ENCODE measurements at places on chromosomes 4 and X.
A peak's percentile ranks its signal among the peaks of the same experiment; 100 is the strongest.

DNA sequence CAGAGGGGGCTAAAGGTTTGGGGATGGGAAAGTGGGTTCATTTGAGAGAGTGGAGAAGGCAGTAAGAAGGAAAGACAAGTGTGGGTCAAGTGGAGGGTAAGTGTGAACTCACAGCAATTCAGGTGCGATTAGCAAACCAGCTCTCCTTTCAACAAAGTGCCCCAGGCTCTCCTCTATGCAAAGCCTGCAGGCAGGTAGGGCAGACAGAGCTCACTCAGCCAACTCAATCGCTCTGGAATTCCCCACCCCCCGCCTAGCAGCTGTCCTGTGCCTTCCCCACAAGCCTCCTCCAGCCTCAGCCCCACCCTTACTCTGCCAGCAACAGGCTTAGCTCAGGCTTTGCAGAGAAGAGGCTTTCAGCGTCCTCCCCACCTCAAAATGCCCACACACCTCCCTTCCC lies 14.8 kb upstream of the MAMLD1 start:
- DNase-seq, result no peak

DNA sequence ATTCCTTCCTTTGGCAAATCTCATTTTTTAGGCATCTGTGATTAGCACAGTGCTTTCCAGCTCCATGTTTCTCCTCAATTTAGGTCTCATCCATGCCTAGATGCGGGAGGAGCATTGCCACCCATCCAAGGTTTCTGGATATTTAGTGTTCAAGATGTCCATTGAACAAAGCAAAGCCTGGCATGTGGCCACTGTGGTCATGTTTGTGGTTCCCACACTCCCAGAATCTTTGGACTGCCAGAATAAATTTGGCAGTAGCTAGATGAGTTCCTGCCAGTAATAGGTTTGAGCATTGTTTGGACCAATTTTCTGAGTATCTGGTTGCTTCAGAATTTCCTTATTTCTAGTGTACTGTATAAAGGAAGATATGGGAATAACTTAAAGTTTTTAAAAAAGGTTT lies 1124.1 kb downstream of the ADGRL3 start:
- DNase-seq, result no peak

DNA sequence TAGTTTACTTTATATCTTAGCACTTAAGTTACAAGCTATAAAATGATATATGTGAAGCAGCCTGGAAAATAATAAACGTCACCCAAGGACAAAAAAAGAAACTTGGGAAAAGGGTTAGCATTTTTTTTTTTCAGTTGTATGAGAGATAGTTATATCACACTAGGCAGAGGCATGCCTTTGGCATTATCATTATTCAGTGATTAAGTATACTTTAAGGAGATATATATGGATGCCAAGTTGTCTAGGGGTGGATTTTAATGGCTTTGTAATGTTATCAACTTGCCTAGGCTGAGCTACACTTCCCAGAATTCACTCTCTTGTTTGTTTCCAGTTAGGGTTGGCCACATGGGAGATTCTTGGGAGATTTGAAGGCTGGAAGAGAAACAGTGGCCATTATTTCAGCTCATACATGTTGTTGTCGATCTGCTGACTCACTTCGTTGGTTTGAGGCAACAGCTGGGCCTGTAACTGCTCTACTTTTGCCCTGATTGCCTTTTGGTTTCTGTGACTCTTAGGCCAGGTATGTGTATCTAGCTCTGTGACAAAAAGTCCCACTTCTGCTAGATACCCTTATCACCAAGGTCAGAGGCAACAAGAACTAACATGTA lies 11.5 kb upstream of the SRPX start:
- no peak for DNase-seq

DNA sequence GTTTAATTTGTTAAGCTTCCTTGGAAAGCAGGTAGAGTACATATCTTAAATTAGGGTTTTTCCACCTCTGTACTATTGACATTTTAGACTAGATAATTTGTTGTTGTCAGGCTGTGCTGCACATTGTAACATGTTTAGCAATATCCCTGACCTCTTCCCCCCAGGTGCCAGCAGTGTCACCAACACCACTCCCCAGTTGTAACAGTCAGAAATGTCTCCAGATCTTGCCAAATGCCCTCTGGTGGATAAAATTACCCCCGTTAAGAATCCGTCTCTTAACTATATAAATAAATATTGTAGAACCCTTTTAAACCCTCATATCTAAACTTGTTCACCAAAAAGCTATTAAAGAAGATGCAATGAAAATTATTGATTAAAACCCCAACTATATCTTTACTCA lies 161.5 kb downstream of the ARHGAP6 start:
- no peak for DNase-seq

- DNase-seq, result no peak
These were observed 23.0 kb upstream of the DHX15 start for GRCh38 chr4:24607334-24607733.

- DNase-seq, result no peak
These were observed 317.0 kb upstream of the ANXA10 start for GRCh38 chr4:167775375-167775774.

- peak; percentile 14 for DNase-seq
These were observed 168.6 kb downstream of the PTTG2 start for GRCh38 chr4:38128478-38129459.

GRCh38 chrX:40272141-40272540 lies 174.4 kb upstream of the BCOR start:
- DNase-seq, result no peak

DNA sequence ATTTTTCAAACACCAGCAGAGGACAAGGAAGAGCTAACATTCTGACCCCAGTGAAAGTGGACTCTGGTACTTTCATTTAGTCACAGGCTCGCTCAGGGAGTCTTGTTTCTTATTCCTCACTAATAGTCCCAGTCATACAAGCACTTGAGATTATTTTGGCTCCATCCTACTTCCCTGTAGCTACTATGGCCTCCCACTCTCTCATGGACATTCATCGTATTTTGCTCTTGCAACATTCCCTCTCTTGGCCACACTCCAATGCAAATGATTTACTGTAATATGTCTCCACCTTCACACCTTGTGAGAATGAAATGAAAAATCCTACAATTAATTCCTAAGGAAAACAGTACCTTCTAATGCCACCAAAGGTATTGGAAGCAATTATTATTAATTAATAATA lies 21.3 kb downstream of the PLRG1 start:
- DNase-seq, result no peak

- DNase-seq, result no peak
These were observed 924 bp upstream of the IRAK1 start for GRCh38 chrX:154020536-154021115.

DNA sequence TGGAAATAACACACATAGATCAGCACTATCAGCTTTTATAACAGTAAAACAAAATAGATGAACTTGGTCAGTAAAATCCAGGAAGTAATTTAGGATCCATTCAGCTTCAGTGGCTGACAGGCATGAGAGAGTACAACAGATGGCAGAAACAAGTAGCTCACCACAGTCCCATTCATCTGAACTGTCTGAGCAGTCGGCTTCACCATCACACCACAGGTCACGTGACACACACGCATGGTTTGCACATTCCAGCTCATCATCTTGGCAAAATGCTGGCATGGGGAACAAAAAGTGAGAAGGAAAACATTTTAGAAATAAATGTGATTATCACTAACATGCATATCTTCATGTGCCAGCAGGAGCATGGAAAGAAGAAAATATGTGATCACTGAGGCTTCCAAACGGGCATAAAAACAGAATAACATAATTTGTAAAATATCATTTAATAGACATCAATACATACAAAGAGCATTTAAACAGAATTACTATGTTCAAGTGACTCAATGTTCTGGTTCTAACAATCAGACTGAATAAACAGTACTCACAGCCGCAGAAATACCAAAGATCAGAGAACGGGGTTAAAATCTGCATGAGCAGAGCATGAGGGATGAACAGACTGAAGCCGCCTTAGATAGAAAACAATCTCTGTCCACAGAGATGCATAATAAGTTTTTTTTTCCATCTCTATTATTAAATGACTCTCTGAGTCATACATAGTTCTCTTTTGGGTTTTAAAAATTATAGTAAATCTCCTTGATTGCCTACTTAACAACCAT lies 158.1 kb downstream of the ATP10D start:
- no peak for DNase-seq

GRCh38 chrX:116198810-116199209 lies 28.3 kb downstream of the AGTR2 start:
- DNase-seq, result no peak

- no peak for DNase-seq
These were observed 30.9 kb upstream of the INTS6L start for GRCh38 chrX:135489542-135489941.

GRCh38 chrX:40105835-40106675 lies 8.3 kb upstream of the BCOR start:
- peak; percentile 49 for DNase-seq

- no peak for DNase-seq
These were observed 128.3 kb downstream of the MAGEE1 start for GRCh38 chrX:76555816-76556215.

DNA sequence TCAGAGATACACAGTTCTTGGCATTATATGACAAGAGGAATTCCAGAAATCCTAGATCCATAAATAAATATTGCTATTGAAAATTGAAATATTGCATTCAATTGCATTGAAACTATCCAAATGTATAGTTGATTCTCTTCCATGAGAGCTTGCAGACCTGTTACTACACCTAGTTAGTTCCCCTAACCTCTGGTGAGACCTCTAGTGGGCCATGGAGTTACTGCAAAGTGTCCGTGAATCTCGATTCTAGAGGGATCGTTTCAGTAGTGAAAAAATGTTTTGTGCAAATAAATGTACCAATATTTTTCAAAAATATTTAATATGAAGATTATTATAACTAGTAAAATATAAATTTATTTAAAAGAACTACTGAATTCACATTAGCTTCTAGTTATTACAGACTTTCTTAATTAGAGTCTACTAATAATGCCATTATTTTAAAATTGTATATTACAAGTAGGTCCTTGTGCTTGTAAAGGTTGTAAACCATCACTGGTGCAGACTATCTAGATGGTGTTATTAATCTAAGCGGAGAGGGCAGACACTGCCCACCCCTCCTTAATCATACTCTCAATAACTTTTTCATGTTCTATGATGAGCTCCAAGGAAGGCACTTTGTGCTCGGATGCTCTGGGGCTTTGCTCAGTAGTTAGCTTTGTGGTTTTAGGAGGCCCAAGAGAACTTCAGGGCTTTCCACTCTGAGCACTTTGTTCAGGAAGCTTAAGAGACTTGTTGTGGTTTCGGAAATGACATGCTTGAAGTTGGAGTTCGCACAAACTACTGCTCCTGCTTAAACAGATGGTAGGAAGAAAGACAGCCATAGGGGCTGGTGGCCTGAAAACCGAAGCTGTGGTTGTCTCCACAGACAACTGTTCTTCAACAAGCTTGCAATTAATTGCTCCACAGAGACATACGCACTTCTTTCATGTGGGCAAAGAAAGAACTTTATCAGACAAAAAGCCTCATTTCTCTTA lies 42.8 kb downstream of the IL21 start:
- peak; percentile 26 for DNase-seq

- no peak for DNase-seq
These were observed 66.5 kb downstream of the SLIT2 start for GRCh38 chr4:20318001-20318908.

- no peak for DNase-seq
These were observed 9.6 kb upstream of the KLF8 start for GRCh38 chrX:56222473-56223000.

DNA sequence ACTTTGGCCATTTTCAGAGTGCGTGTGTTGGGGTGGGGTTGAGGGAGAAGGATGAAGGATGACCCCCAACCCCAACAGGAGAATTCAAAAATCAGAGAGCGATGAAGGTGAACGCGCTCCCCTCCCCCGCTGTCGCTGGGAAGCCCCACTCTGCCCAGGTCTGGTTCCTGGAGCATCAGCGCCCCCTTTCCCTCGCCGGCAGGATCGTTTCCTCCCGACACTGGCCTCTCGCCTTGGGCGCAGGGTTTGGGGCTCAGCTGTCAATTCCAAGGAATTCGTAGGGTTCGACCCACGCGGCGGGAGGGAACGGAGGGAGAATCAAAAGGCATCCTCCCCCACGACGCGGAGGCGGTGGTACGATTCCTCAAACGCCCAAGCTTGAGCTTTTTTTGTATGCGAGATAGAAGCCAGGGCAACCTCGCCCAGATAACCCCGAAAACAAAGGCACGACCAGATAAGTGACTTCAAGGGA lies 1.0 kb upstream of the PDGFRA start:
- no peak for DNase-seq

GRCh38 chrX:150694738-150695410 lies 1.7 kb downstream of the MTMR1 start:
- DNase-seq, result no peak

GRCh38 chrX:7545564-7545963 lies 297.4 kb upstream of the VCX start:
- no peak for DNase-seq

- DNase-seq, result no peak
These were observed 5.1 kb upstream of the GABRQ start for GRCh38 chrX:152632445-152633097.

DNA sequence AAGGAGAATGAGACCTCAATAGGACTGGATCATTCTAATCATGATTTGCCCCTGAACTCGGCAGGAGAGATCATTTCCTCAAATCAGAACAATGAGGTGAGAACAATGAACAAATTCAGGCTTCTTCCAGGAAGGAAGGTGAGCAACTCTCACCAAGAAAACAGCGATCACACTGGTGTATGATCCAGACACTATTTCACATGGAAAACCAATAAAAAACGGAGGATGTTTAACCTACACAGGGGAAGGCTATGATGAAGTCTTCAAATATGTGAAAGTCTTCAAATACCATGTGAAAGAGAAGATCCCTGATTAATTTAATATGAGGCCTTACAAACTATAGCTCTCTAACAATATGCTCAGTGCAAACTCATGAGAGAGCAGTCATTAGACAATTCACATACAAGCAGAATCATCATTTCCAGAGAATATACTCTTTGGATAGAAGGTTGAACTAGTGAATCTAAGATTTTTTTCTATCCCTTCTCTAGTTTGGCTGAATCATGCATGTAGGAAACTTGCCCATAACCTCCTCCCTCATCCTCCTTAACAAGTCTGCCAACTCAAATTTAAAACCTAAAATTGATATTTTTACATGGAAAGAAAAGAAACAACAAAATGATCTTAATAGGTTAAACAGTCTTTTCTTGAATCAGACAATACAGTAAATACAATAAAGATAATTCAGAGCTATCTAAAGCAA lies 122.5 kb downstream of the ADAMTS3 start:
- DNase-seq, result no peak

DNA sequence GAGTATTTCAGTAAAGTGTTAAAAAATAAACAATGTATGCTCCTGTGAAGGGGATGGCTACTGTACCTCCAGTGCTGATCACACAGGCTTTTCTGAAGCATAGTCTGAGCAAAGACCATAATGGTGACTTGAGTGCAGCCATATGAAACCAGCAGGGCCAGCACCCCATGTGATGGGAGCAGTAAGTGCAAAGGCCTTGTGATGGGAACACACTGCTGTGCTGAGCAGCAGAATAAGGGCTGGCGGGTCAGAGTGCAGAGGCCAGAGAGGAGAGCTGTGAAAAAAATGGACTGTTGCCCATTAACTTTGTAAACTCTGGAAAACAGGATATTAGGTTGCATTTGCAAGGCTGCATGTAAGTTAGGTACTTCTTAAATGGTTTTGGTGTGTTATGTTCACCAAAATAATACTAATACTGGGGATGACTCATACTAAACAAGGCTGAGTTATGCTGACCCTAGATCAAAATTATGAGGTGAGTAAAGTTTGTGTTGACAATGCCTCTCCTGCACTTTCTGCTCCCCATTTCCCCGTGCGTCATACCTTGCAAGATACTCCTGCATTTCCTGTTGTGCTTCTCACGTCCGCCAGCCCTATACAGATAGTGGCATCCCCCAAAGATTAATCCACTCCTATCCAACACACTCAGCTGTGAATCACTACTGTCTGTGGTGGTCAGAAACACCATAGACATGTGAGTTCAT lies 67.0 kb upstream of the FAM9A start:
- no peak for DNase-seq
